ENCODE measurements at places on chromosomes 4 and X.

DNA sequence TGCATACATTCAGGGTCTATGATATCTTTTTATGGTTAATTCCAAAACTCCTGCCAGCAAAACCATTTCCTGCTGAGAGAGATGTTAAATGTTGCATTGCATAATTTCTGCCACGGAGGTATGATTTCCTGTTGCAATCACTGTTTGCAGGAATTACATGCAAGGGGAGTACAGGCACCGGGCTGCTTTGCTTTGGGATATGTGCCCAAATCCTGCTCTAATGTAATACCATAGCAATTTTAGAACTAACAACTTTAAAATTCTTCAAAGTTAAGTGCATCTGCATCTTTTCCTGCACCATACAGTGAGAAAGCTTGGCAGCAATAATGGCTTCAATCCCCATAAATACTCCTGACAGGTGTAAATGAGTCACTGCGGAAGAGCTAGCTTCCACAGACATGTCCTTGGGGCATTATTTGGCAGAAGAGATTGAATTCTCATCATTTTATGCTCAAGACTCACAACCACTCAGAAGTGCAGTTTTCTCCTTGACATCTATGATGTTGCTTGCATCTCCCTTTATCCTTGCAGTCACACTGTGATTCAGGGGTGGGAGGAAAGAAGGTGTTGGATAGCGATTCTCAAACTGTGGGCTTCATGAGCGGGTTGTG, 29.6 kb downstream of the TRIM2 start:
- DNase-seq, result no peak

DNA sequence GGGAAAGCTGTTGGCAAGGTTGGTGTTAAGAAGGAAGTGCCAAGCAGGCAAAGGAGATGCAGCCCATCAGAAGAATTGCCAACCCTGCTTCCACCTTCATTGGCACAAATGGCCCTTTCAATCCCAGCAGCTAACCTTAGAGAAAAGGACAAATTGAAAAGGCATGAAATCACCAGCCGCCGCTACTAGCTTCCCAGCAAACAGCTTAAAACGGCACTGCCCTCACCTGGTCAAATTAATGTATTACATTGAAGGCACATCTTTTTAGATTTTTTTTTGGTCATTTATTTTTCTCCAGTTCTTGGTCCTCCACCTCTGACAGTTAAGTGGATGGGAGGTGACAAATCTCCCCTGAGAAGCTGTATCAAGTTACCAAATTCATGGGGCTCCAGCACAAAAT, 51.0 kb upstream of the NHSL2 start:
- peak; percentile 71 for DNase-seq

- peak; percentile 21 for DNase-seq
Observed at GRCh38 chr4:150323406-150324325, 245.4 kb downstream of the DCLK2 start.

GRCh38 chr4:6987588-6987961, 55.6 kb upstream of the TADA2B start:
- peak; percentile 54 for DNase-seq

DNA sequence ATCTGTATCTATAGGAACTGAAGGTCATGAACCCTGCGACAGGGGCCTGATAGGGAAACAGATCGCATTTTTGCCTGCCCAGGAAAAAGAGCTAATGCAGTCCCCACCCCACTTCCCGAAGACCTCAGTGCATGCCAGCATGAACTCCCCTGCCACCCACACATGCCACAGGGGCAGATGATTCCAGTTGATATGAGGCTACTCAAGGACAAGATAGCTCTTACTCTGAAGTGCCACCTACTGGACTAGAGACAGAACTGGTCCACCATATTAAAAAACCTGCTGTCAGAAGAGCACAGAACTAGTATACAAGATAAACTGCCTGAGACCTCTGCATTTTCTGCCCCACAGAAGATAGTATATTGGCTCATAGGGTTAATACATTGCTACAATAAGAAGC, 68.0 kb downstream of the YIPF7 start:
- peak; percentile 62 for DNase-seq

DNA sequence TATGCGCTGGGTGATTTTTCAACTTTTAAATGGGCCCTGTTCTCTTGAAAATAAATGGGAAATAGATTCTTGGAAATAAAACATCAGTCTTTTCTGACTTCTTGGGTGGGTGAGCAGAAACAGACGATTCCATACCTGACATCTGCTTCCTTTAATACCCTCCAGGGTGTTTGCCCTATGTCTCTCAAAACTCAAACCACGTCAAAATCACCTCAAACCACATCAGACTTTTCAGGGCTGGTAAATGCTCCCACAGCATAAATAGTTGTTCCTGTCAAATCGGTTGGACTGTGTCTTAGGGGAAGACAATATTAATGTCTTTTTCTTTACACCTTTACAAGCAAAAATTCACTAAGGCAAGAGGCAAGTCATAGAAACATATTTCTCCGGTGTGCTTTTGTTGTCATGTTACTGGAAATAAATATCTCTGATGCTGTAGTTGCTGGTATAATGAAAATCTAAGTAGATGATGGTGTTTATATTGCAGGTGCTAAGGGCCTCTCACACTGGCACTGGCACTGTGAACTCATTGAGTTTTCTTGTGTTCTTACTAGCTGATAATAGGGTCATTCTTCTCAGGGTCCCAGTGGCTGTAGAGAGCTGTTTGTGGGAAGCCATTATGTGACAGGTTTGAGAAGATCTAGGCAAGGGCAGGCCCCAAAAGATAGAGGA, 380.4 kb downstream of the RAPGEF2 start:
- DNase-seq, result no peak

GRCh38 chr4:152962150-152962549, 26.0 kb downstream of the FHDC1 start:
- DNase-seq, result no peak

DNA sequence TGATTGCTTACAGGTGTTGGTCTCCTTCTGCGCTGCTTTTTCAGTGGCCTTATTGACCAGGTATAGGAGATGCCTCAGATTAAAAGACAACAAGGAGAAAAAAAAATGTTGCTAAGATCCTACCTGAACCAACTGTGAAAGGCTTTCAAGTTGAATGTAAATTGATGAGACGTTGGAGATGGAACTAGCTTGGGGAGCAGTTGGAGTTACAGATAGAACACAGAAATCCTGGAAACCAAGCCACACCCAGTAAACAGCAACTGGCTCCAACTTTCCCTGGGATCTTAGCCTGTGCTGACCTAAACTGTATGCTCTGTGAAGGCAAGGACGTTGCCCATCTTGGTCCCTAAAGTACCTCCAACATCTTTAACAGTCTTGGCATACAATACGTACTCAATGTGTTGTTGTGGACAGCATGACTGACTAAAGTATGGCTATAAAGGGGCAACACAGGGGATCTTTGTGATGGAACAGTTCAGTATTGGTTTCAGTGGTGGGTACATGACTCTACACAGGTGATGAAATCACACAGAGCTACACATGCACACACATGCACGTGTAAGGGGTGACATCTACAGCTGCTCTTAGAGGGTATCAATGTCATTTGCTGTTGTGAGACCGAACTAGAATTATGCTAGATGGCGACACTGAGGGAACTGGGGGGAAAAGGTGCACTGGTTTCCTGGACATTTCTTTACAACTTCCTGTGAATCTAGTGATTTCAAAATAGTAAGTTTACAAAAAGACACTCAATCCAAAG, 22.3 kb downstream of the GAB3 start:
- DNase-seq, result no peak

DNA sequence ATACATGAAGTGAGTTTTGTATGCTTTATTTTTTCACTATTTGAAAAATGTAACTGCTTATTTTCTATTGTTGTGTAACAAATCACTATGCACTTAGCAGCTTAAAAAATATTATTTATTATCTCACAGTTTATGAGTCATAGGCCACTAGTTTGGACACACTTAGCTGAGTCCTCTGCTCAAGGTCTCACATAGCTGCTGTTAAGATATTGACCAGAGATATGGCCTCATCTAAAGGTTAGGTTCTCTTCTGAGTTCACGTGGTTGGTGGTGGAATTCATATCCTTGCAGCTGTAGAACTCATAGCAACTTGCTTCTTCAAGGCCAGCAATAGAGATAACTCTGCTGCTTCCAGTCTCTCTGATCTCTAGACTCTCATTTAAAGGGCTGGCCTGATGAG, 534.4 kb downstream of the SPRY1 start:
- DNase-seq, result no peak

DNA sequence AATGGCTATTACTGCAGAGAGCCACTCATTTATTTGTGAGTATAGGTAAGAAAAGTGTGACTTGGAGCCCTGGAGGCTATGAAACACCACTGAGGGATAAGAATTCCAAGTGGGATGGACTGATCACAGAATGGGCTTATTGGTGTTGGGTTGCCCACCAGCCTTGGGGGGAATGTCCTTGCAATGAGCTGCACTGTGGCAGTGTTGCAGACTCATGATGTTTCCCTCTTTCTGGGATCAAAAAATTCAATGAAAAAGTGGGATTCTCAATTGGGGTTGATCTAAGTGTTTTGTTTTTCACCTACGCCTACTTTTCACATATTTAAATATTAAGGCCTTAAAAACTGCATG, 1024.5 kb upstream of the PCDH10 start:
- peak; percentile 2 for DNase-seq

DNA sequence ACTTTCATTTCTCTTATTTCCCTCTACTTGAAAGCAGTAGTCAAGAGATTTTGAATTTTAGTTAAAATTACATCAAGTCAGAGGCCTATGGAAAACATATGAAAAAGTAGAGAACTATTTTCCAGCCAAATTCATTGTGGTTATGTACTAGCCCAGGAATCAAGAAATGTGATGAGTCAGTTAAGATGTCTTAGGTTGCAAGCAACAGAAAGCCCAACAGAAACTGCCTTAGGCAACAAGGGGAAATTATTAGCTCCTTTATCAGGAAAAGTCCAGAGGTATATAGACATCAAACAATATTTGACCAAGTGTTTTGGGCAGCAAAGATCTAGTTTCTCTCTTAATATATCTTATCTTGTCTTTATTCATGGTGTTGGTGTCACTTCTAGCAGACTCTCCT, 37.8 kb upstream of the FRMD7 start:
- no peak for DNase-seq

GRCh38 chr4:121822796-121823504, 733 bp downstream of the CCNA2 start:
- DNase-seq, result peak; percentile 40

DNA sequence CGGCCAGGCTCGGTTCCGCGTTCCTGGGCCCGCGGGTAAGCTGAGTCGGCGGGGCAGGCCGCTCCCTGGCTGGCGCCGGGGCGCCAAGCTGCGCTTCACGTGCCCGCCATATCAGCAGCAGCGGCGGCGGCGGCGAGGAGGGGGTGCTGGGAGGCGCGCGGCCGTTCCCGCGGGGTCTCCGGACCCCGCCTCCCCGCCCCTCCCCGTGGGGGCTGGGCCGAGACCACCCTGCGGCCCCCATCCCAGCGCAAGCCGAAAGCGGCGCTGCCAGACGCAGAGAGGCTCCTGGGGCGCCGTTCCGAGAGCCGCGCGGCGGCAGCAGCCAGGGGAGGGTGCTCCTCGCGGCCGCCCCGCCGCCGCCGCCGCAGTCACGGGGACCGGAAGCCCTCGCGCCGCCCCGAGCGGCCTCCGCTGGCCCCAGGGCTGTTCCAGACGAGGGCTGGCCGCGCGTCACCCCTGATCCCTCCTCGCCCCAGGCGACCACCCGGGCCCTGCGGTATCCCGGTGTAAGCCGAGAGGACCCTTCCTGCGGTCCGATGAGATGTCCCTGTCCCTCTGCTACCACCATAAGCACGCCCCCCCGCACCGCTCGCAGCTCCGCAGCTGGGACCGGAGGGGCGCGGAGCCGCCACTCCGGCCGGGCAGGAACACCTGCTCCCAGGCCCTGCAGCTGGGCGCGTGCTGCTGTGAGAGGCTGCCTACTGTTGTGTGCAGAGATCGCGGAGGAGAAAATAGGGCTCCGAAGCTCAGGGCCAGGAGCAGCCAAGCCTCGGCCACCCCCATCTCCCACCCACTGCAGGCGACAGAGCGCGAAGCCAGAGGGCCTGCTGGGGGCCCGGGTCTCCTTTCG, 7.5 kb upstream of the BCOR start:
- no peak for DNase-seq

DNA sequence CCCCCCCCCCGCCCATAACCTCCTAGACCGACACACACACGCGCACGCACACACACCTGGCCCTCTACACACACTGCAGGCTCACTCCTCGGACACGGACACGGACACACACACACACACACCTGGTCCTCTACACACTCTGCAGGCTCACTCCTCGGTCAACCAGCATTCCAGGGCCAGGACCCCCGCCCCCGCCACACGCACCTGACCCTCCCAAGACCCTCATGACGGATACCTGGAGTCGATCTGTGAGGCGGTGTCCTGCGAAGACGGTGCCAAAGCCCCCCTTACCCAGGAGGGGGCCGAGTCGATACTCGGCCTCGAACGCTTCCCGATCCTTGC, 552 bp downstream of the PIM2 start:
- no peak for DNase-seq

DNA sequence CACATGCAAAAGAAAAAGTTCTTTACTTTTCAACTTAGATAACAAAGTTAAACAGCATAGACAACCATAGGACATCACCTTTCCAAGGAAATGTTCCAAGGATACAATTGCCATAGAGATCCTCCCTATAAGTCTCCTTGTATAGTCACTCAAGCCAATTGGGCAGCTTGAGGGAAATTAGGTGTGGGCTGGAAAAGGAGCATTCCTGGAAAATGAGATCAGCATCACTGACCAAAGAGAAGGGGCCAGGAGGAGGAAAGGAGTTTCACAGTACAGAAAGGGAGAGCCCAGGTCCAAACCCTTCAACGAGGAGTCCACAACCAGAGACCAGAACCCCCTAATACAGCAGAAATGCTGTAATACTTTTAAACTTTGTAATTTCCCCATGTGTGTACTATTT, 91.5 kb upstream of the PPARGC1A start:
- no peak for DNase-seq

DNA sequence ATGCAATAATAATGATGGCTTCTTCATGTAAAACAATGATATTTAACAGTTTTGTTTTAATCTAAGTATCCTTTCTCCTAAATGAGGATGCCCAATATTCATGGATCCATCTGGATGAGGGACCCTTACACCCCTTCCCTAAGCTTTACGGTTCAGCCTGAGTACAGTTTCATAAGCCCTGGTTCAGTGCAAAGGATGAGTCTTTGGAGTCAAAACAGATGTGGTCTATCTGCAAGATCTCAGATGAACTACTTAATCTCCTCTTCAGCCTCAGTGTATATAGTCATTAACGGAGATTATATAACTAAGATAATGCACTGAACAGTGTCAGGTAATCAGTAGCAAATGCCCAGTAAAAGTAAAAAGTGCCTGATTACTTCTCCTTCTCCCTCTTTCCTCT, 22.1 kb downstream of the ANXA5 start:
- DNase-seq, result no peak

All from GM23338 (cell line).